Fibroblast of lung (primary cell): ENCODE measurements at places on chromosomes 12 and 14.

GRCh38 chr12:132197581-132198354 is 53.5 kb downstream of the NOC4L start:
- peak; percentile 28 for DNase-seq

- DNase-seq, result no peak
These were observed 100.7 kb downstream of the ITPR2 start for GRCh38 chr12:26732005-26732908.

DNA sequence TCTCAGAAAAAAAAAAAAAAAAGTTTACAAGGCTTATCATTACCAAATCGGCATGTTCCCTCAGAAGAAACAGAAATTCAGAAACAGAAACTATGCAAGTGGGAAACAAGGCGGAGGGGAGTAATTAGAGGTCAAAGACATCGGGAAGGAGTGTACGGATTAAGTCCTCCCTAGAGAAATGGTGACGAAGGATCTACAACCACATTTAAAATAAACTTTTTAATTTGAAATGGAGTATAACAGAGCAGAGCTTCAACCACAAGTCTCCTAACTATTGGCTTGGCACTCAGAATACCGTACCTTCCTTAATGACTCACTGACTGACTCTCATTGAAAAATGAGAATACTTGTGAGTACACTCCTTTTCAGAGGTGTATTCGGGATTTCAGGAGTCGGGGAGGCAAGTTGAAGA is 908 bp downstream of the ENTPD5 start:
- DNase-seq, result peak; percentile 56

DNA sequence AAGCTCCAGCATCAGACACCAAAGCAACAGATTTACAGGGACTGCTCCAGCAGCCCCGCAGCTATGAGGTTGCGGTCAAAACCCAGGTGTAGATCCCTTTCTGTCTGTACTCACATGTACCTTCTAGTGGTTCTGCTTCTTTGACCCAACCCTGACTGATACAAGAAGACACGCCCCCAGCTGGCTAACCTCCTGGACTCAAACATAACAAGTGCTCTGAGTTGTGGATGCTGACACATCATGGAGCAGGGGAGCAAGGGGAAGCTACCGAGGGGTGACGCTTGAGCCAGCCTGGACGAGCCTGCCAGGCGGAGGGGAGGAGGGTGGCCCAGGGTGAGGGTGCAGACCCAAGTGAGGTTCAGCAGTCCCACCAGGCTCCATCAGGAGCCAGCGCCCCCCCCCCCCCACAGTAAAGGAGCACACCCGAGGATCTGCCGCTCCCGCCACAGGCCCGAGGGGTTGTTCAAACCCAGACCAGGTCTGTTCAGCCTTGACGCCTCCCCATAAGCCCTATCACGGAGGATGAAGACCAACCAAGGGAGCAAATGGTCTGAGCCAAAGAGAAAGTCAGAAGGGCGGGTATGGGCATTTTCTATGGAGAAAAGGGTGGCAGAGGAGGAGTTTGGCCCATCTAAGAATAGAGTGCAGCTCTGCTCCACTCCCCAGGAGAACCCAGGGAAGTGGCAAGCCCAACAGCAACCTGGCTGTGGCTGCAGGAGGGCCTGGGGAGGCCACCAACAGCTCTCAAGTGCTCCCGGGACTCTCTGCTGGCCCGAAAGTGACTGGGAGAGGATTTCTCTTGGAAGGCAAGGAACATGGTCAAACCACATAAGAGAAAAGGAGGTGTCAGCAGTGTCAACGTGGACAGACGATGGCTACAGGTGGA is 229.4 kb downstream of the BCL11B start:
- DNase-seq, result no peak

GRCh38 chr12:56993346-56993745 is 13.0 kb downstream of the ZBTB39 start:
- DNase-seq, result no peak

GRCh38 chr12:7264538-7264937 is 39.3 kb upstream of the ACSM4 start:
- no peak for DNase-seq

GRCh38 chr12:57105011-57105753 is 6.0 kb downstream of the STAT6 start:
- DNase-seq, result no peak

DNA sequence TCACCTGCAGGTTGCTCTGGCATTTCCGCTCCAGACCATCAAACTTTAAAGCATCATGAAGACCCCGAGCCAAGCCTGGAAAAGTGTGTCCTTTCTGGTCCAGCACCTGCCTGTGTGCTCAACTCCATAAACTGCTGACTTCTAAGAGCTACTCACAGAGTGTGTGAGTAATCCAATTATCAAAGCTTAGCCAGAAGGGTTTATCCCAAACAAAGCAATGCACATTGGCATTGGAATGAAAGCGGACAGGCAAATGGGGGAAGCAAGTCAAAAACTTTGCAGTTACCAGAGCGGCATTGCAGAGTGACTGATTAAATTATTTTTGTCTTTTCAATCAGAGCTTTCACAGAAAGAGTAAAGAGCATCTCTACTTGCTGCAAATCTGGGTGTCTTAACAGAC is 1262.4 kb upstream of the SEL1L start:
- no peak for DNase-seq

- DNase-seq, result no peak
These were observed 26.5 kb downstream of the TMEM229B start for GRCh38 chr14:67461996-67462395.

DNA sequence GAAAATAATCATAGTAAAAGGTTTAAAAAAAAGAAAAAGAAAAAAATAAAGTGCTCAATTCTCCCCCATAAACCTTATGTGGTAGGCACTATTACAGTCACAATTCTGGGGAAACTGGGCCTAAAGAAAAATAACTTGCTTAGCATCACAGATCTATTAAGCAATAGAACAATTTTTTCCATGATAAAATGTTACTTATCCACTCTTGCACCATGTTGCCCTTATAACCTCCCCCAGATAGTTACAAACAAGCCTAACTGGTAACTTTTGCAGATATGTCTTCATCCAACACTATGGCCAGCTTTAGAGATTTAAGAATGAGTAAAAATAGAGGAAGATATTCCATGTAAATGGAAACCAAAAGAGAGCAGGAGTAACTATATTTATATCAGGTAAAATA is 164.8 kb downstream of the DUSP6 start:
- DNase-seq, result no peak

DNA sequence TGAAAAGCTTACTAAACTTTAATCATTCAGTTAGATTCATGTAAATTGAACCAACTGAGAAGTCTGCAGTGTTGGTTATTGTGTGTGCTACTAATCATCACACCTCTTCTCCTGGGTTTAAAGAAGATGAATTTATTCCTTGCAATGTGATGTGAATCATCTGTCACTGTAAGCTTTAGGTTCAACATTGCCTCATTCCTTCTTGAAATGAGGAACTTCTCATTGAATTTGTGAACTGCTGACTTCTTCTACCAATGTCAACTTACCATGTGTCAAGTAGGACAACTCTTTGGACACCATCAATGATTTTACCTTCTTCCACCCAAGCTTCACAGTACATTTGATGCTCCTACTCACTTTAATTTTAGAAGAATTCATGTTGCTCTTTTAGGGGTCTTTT is 17.4 kb upstream of the PRB2 start:
- no peak for DNase-seq

DNA sequence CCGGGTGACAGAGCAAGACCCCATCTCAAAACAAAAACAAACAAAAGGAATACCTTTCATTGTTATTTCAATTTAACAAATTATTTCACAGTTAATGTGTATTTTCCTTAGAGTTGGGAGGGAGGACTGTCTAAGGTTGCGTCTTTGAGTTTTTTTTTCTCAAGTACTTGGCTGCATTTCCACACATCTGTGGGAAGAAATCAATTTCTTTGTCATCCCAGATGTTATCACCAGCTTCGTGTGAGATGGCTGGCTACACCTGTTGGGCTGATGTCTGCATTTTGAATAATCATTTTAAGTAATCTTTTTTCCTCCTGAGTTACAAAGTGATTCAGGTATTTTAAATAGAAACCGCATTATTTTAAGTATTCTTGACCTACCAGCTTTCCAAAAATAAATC is 59.4 kb downstream of the EML1 start:
- no peak for DNase-seq

DNA sequence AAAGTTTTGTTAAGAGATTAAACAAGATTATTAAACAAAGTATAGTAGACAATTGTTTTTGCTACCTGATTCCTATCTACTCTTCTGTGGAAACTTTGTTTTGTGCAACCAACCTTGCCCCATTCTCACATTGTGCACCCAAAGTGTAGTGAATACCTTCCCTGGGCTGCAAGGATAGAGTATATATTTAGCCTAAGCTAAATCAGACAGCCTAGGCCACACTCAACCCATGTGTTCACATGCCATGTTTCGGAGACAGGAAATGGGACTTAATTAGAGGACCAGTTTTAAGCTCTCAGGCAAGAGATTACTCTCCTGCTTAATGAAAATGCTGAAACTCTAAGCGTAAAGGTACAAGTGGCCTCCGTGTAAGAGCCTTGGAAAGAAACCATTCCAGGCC is 734.9 kb upstream of the USP15 start:
- no peak for DNase-seq

DNA sequence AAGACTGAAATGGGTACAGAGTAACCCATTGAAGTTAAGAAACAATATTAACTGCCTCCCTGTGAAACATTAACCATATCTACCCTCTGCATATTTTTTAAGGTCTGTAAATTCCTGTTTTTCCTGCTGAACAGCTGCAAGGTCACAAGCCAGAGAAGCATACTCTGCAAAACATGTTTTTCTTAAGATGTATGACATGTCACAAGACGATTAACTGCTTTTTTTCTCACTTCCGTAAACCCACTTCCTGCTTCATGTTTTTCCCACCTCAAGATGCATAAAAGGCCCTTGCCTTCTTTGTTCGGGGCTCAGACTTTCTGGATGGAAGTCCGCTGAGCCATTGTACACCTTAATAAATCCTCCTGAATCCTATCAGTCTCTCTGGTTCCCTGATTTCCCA is 504.7 kb upstream of the MIS18BP1 start:
- no peak for DNase-seq

DNA sequence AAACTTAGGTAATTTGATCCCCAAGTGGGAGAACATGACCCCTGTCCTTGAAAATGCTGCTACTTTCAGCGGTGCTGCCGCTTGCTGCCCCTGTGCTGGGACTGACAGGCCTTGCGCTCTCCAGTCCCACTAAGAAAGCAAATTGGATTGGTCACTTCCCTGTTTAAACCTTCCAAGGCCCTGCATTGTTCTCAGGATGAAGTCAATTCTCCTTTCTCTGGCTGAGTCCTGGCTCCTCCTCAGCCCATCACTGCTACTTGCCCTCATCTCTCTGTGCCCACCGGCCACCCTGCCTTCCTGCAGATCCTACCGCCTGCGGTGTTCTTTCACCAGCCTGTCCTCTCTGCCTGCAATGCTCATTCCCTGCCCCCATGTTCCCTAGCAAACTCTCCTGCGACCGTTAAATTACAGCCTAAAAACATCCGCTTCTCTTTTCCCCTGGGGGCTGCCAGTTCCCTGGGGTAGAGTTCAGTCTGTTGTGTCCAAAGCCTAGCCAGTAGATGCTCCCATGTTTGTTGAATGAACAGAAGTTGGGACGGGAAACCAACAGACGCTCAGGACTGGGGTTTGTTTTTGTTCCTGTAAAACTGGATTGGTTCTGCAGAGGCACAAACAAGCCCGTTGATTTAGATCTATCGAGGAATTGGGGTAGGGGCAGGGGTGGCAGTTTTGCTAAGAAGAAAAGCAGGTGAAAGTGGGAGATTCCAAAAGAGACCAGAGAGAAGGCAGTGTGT is 127.3 kb upstream of the HIF1A start:
- no peak for DNase-seq

DNA sequence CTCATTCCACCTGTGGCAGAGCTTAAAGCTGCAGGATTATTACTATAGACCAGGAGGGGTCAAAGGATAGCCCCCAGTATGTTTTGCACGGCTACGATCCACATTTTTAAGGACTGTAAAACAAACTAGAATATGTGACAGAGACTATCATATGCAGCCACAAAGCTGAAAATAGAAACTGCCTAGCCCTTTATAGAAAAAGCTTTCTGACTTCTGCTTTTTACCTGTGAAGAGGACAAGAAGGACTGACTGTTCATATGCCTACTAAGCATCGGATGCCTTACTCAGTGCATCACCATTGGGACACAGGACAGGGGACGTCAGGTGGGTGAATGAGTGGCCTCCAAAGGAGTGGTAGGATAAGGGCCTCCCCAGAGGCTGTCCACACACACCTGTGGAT is 29.8 kb downstream of the SPTB start:
- no peak for DNase-seq

DNA sequence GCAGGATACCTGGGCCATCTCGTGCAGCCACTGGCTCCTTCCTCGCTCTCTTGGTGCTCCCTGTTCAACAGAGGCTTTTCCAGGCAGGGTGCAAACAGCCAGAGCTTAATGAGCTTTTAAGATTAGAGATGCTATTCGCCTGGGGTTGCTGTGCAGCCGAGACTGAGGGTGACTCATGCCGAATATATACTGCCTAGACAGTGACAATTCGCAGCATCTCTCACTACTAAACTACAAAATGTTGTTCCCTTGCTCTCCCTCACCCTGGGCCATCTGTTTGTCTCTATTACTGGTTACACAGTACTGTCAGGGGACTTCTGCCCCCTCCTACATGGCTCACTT is 26.0 kb upstream of the TESC start:
- DNase-seq, result peak; percentile 36

DNA sequence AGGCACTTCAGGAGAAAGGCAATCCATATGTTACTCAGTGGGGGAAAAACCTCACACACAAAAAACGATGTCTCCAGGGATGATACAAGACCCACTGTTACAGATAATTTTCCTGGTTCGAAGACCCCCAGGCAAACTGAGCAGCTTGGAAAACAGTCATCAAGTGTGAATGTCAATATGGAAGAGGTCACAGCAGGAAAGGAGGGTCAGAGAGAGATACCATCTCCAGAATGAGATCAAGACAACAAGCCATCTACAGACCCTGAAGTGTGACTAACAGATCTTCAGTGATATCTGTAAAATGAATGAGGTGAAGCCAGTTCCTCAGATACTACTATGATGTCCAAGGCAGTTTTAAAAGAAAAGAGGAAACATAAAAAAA is 28.6 kb downstream of the GNS start:
- no peak for DNase-seq

GRCh38 chr12:124778411-124778810 is 85.3 kb downstream of the SCARB1 start:
- no peak for DNase-seq

GRCh38 chr12:102407776-102408486 is 72.4 kb downstream of the IGF1 start:
- DNase-seq, result peak; percentile 68

- no peak for DNase-seq
These were observed 81.1 kb downstream of the ZFP36L1 start for GRCh38 chr14:68711561-68712309.

DNA sequence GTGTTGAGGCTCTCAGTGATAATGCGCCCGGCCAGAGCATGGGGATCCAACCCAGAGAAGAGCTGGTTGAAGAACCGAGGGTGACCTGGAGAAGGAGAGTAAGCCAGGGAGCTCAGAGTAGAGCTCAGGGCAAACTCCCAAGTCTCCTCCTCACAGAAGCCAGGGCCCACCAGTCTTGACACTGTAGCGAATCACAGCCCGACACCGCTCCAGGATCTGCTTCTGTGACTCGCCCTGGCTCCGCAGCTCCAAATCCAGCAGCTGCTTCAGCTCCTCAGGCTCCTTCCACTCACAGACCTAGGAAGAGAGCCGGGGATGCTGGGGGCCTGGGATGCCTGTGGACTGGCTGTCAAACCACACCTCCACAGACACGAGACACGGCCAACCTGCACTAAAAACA is 8.2 kb upstream of the ZNF740 start:
- DNase-seq, result peak; percentile 75
